OCI-M1 (cell line): ENCODE measurements at places on chromosomes 7 and 10.

DNA sequence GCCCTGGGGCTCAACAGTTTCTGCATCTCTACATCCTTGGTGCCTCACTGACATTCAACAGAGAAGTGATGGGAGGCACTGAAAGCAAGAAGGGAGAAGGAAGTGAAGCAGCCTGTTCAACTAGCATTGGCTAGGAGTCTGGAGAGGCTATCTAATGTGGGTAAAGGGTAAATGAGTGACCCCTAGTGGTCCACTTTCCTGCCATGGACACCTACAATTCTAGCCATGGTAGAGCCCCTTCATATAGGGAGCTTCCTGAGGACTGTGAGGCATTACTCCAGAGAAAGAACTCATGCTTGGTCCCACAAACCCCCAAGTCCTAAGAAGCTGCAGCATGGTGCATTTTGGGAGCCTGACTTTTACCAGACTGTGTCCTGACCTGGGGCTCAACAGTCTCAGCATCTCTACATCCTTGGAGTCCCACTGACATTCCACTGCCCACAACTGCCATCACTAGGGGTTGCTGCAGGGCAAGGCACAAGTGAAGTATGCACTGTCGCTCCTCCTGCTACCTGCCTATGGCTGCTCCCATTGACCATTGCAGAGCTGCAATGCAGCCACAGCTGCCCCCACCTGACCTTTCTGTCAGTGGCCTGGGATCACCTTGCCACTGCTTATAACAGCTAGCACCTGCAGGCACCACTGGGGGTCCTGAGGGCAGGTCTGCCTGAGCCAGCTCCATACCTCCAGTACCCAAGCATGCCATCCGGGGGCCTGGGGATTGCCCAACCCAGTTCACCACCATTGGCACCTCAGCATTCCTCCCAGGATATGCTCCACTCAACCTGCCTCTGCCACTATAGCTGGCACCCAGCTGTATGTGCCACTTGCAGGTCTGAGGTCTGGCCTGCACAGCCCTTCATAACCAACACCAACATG is 44.1 kb upstream of the CDK6 start:
- DNase-seq = peak; percentile 99

DNA sequence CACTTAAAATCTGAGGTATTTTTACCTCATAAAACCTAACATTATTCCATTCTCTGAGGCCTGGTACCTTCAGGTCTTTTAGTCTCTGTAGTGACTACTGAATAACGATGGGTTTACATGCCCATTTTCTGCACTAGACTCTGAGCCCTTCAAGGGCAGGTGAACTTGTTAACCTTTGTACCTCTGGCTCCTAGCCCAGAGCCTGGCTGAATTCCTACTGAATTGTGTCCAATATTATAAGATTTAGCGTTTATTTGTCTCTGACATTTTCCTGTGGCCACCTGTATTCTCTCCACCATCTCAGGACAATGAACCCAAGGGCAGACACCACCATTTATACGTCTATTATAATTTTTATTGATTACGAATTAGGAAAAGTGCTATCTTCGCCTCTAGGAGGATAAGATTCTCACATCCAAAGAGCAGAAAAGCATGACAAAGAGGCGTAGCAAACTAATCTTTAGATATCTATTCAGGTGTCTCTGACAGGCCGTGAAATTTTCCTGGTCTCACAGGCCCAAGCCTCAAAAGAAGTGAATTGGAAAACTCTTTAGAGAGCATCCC is 27.9 kb upstream of the HNRNPH3 start:
- no peak for DNase-seq

DNA sequence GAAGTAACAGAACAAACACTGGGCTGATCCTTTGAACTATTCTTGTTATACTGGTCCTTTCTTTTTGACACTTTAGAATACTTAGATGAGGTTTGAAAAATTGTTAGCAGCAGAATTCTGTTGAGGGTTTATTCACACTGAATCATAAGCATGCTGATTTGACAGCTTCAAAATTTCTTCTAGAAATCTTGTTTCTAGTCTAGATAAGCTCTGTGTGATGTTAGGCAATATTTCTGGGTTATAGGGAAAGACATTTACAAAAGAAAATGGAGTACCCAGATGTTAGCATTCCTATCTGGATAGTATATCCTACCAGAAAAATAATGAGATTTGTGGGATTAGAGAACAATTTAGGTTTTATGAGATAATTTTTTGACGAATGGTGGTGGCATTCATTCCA is 12.1 kb downstream of the CSTF2T start:
- no peak for DNase-seq

- no peak for DNase-seq
Measured at GRCh38 chr10:85832988-85833387, 533.6 kb downstream of the GRID1 start.

DNA sequence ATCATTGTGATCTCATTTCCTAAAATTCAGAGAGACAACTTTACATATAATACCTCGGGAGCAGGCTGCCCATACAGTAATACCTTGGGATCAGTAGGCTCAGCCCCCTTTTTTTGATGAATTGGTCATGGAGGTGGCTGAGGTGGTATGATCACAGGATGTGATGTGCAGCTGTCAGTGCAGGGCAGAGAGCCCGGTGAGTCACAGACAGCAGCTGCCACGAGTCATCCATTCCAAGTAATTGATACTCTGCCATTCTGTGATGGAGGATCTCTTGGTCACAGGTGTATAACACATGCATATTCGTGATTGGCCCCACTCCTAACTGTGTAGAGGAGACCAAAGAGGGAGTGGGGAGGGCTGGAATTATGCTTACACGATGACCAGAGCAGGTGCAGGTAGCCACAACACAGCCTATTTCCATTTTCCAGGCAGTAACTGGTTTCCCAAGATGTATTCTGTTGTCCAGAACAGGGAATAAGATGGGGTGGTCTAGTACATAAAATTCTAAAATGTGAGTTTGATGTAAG is 14.1 kb downstream of the NRCAM start:
- DNase-seq = no peak
